Activated CD4-positive, CD25-positive, alpha-beta regulatory T cell (primary cell): ENCODE measurements at places on chromosomes 3 and 15.

DNA sequence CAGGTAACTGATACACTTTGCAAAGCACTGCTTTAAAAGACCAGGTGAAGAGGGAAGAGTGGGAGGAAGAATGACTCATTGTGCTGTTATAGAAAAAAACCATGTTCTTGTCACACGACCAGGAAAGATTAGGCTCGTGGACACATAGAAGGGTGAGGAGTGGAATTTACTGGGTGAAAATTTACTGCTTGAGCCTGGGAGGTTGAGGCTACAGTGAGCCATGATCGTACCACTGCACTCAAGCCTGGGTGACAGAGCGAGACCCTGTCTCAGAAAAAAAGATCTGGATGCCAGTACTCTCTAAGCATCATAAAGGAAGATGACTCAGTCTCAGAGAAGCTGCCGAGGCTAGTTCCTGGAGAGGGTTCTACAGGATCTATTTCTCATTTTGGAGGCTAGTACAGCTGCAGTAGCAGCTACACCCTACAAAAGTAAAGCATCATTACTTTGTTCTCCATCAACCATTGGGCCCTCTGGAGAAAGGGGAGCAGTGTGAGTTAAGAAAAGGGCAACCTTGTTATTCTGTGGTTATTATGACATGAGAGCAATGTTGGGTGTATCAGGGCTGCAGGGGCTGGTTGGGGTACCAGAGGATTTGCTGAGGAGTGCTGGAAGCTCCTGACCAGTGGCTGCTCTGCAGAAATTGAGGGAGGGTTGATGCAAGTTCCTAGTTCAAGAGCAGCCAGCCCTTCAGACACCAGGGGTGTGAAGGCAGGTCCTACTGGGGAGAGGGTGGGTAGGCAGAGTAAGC, 75.4 kb downstream of the CMTM8 start:
- no peak for DNase-seq

DNA sequence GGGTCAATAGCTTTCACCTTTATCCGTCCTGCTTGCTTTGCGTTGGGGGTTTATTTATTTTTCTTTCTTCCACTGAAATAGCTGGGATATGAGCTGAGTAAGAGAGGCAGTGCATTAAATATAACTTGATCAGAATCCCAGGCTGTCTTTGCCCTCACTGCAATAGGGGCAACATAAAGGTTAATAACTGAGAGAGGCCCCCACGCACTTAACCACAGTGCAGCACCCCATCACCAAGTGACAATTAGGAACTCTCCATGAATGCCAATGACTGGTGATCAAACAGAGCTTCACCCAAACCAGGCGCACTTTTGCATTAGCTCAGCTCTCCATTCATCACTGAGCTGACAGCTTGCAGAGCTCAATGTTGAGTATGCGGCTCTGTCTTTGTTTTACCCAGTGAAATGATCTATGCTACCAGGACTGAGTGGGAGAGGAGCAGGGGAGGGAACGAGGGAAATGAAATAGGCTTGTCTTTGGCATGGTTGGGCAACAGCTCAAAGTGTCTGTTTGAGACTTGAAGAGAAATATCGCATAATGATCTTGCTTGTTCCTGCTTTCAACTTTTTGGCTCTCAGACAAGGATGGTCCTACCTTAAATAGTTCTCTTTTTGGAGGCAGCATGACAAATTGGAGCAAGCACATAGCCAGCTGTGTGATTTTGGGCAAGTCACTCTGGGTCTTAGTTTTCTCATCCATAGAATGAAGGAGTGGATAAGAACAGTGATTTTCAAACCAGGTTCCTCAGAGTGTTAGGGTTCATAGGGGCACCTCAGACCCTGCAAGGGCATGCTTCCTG, 14.5 kb upstream of the GLCE start:
- no peak for DNase-seq

GRCh38 chr15:90915808-90916440, 12.8 kb downstream of the MAN2A2 start:
- DNase-seq = no peak

DNA sequence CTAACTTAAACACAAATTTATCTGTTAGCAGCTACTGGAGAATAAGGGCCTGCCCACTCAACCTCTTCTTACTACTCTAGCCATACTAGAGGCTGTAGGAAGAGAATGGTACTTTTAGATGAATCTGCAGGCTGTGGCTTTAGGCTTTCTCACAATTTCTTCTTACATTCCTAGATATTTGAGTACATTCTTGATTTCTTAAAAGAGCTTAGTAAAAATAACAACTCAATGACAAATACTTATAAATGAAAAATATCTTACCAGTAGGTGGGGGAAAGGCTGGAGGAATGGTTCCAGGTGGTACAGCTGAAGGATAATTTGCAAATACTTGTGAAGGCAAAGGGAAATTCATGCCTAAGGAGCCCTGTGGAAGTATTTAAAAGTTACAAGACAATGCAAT, 92.9 kb upstream of the GK5 start:
- no peak for DNase-seq

- DNase-seq = no peak
Measured at GRCh38 chr15:39922462-39923092, 2.5 kb upstream of the GPR176 start.

GRCh38 chr3:49017971-49018706, at the start of gene DALRD3:
Gene DALRD3 (minus strand): TSS chr3:49018580. CDS start chr3:49018564, 16 bp downstream.
- DNase-seq = peak; percentile 32

GRCh38 chr3:94862703-94863102, 799.8 kb downstream of the NSUN3 start:
- no peak for DNase-seq

DNA sequence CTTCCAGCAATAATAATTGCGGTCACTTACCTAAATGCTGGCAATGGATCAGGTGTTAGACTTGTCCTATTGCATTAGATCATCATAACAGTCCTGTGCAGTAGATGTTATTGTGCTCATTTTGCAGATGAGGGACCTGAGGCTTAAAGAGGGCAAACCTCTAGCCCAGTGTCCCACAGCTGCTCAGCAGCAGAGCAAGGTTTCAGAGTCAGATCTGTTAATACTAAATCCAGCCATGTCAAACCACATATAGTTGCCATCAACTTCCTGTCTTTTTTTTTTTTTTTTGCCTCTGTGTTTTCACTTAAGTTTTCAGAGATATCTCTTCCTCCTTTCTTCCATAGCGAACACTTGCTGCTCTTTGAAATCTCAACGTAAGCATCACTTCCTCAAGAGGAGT, 12.1 kb downstream of the FEZF2 start:
- no peak for DNase-seq

DNA sequence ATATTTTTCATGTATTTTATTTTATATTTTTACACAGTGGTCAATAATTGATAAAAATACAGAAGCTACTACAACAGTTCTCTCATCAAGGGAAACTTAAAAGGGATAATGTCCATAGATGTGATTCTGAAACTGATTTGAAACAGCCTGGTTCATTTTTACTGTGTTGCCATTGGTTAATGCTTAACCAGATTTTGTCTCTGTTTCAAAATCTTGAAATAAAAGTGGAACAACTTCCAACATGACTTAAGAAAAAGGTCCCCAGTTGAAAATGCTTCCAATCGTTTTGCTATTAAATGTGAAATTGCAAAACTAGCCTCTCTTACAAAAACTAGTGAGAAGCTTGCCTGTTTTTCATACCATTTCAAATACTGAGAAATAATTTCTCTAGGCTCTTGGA, 240.7 kb downstream of the LPP start:
- DNase-seq = no peak

GRCh38 chr3:78798266-78798832, 969.4 kb downstream of the ROBO1 start:
- no peak for DNase-seq
